ENCODE measurements at places on chromosomes 11 and 22. TPM values are rescaled to one million over a fixed set of nuclear protein-coding genes. Genes with fewer than 3 reads are reported as not detected.
A peak's percentile ranks its signal among the peaks of the same experiment; 100 is the strongest.

APOL6 gene
- 3.0 TPM for polyA plus RNA-seq

DNA sequence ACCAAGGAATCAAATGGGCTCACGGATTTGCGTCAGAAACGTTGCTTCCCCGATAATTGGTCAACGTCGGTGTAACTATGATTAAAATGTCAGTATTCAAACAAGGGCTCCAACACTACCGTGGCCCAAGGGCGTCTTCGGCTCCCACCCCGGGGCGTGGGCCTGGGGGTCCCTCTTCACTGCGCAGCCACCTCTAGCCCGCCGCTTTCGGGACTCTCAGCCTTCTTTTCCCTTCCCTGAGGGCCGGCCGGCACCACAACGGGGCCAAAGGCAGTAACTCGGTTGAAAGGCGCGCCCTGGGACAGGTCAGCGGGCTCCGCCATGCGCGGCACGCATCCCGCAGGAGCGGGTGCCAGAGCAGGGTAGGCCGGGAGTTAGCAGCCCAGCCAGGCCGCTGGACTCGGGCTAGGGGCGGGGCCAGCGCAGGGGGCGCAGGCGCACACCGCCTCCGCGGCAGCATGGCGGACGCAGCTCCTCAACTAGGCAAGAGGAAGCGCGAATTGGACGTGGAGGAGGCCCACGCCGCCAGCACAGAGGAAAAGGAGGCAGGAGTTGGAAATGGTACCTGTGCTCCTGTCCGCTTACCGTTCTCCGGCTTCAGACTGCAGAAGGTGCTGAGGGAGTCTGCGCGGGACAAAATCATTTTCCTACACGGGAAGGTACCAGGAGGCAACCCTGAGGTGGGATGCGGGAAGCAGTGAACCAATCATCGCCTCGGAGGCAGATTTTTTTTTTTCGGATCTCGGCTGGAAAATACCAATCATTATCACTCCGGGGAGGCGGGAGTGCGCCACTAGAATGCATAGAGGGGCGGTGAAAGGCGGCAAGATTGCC is at the start of gene DCPS:
DCPS (plus strand) TSS at position 438 of the 834 bp plus-strand sequence; CDS start at position 459, 21 bp downstream.
- peak; percentile 87 for DNase-seq

DNA sequence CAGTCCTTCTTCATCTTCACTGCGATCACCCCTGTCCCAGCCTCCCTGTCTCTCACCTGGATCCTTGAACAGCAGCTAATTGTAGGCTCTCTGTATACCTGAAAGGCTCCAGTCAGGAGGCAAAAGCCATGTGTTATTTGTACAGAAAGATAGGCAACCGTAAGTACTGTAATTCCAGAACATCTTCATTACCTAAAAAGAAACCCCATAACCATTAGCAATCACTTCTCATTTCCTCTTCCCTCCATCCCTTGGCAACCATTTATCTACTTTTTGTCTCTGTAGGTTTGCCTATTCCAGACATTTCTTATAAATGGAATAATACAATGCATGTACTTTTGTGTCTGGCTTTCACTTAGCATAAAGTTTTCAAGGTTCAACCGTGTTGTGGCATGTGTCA is 17.8 kb downstream of the NAGA start:
- no peak for DNase-seq

DNA sequence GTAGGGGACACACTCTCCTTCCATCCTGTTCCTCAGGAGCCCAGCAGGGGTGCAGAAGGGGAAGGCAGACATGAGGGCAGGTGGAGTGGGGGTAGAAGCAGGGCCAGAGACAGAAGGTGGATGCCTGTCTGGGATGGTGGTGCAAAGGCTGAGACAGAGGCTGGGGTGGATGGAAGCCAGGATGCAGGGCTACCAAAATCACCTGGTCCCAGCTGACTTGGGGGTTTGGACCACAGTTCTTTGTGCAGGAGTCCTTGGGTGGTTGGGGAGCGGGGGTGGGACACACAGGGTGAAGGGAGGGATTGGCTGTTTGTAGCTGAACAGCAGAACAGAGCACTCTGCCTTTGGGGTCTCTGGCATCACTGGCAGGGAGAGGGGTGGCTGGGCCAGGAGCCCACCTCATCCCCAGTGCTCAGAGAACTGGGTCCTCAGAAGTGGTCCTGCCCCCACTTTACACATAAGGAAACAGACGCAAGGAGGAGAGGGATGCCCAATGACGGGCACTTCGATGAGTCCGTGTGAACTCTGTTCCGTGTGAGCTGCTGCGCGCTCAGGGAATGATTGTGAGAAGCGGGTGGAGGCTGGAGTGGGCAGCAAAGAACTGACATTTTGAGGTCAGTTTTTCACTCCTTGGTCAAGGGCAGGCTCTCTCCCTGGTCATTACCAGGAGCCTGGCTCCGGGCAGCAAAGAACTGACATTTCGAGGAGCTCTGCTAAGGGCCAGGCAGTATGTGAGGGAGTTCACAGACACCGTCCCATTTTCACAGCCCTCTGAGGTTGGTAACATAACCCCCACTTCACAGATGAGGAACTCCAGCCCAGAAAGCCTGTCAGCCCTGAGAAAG is 1.9 kb downstream of the TAGLN start:
- no peak for DNase-seq

C22orf42 gene
- not detected for polyA plus RNA-seq

- DNase-seq, result peak; percentile 90
Observed at GRCh38 chr11:112310419-112310818, 49.8 kb upstream of the PLET1 start.

HMBS gene
- 61.1 TPM for polyA plus RNA-seq

NLRP14 gene
- not detected for polyA plus RNA-seq

DNA sequence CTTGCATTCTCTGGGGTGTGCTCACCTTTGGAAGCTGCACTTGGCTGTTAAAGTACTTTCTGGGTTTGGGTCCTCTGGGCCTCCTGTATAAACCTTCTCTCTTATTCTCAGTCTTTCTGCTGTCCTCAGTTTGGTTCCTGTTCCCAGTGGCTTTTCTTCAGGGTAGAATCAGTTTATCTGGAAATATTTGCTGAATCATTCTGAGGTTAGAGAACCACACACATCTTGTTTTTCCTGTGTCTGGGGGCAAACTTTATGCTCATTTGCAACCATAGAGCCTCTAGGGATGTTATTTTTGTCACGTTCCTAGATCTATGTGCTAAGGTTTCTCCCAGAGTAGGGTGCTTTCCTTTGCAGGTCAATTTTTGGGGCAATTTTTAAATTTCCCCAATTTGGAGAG is 224.3 kb upstream of the C11orf87 start:
- DNase-seq, result no peak

- no peak for DNase-seq
Observed at GRCh38 chr11:122665861-122666260, 10.3 kb downstream of the UBASH3B start.

NXPE2 gene
- not detected for polyA plus RNA-seq

- no peak for DNase-seq
Observed at GRCh38 chr11:11740073-11740702, 101.6 kb upstream of the USP47 start.

GRCh38 chr11:112760396-112761059 is 200.7 kb upstream of the NCAM1 start:
- no peak for DNase-seq

HEPN1 gene
- not detected for polyA plus RNA-seq

DNA sequence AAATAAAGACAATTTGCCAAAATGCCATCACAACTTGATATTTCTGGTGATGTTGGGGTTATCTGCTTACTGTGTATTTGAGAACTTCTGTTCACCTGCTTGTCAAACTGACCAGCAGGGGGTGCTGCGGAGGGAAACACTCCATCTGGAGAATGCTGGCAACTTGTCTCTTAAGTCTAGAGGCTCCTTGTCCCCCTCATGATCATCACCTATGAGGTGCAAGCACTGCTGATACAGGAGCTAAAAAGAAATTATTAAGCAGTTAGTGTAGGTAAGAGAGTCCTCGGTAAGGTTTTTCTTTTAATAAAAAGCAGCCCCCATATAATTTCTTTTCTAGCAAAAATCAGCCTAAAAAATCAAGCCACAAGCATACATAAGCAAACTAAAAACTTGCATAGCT is 32.7 kb upstream of the GLYATL1B start:
- DNase-seq, result no peak

DNA sequence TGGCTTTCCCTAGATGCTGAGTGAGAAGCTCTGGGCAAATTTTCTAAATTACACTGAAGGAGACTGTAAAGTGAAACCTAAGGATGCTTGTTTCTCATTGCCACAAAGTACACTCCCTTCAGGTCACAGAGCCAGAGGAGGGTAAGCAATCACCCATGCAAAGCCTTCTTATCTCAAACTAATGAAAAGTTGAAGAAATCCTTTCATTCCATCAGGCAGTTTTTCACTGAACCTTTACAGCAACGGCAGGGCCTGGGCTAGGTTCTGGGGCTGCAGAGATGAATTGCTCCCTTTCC is 106.2 kb downstream of the RASSF10 start:
- DNase-seq, result no peak

DNA sequence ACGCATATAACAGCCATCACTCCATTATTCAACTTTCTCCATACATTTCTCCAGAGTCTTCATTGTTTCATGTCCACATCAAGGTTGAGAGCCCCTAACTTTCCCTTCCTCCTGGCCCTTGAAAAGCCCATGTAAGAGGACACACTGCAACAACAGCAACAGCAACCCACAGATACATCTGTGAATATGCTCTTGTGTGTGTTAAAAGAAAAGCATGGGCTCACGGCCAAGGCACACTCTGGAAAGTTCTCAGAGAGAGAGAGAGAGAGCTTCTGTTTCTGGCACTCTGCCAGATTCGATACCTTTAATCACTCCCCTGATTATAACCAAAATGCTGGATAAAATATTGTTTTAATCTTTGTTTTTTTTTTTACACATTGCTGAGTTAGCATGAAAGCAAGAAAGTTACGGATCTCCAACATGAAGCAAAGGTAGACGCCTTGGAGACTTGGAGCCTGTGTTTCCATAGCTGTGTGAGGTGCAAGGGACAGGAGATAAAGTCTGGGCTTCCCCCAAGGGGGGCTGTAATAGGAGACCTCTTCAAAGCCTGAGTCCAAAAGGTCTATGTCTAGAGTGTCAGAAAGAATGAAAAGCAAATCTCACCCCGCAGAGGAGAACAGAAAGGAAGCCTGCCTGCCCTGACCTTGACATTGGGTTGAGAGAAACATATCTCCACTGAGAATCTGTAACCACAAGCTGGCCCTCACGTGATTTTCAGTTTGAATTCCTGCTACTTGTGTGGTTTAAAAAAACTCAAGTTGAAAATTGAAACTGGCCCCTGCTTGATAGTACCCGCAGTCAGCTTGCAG is 33.7 kb upstream of the MPPED1 start:
- no peak for DNase-seq

- DNase-seq, result no peak
Observed at GRCh38 chr22:18968011-18968749, 32.1 kb upstream of the PRODH start.

DNA sequence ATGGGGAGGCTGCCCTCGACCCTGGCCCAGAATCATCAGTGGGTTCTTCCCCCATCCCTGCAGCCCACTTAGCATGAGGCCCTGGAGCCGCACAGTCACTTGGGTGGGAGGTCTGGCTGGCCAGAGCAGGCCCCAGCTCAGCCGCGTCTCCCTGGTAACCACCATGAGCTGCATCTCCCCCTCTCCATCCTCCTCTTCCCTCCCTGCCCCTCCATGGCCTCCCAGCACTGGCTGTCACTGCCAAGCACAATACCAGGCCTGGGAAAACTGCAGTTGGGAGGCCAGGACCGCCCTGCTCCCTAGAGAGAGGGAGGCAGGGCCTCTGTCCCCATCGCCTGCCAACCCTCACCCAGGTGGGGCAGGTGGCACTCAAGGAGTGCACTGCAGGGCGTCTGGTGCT is 8.0 kb downstream of the CSDC2 start:
- no peak for DNase-seq

Data from foreskin keratinocyte (primary cell).